Heart right ventricle (tissue), 16 donors: ENCODE measurements at places on chromosomes 12 and 14. TPM values are rescaled to one million over a fixed set of nuclear protein-coding genes. Genes with fewer than 3 reads are reported as not detected.

MEG3 gene
- 12.3 TPM for total RNA-seq

FSCB gene
- total RNA-seq, result not detected

PTGDR gene
- 0.56 TPM for total RNA-seq

BEGAIN gene
- 0.69 TPM for total RNA-seq

DLK1 gene
- 8.7 TPM for total RNA-seq

RNASE7 gene
- not detected for total RNA-seq

EMP1 gene
- total RNA-seq, result 150 TPM

SDR9C7 gene
- 0.28 TPM for total RNA-seq

RNFT2 gene
- 2.2 TPM for total RNA-seq

KRT80 gene
- 0.16 TPM for total RNA-seq

ABCD2 gene
- 9.7 TPM for total RNA-seq

SLC7A8 gene
- 9.1 TPM for total RNA-seq

FLVCR2 gene
- total RNA-seq, result 1.4 TPM

PLEKHH1 gene
- total RNA-seq, result 2.6 TPM

MMAB gene
- 45.2 TPM for total RNA-seq

MYF5 gene
- total RNA-seq, result not detected

PDE6H gene
- total RNA-seq, result not detected

G2E3 gene
- 10.1 TPM for total RNA-seq
